Activated naive CD8-positive, alpha-beta T cell treated with anti-CD3 and anti-CD28 coated beads, Interleukin-2, amount 50 U/mL, for 24 hours (primary cell): ENCODE measurements at places on chromosomes 6 and 20.

DNA sequence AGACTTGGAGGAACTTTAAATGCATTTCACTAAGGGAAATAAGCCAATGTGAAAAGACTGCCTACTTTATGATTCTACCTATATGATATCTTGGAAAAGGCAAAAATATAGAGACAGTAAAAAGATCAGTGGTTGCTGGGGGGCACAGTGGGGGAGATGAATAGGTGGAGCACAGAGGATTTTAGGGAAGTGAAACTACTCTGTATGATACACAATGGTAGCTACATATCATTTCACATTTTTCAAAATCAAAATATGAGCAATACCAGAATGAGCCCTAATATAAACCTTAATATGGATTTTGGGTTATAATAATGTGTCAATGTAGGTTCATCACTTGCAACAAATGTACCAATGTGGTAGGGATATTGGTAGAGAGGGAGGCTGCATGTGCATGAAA lies 161.4 kb upstream of the HTR1E start:
- no peak for DNase-seq

GRCh38 chr6:467671-468082 lies 76.1 kb downstream of the IRF4 start:
- DNase-seq: no peak

- no peak for DNase-seq
These were observed 9.9 kb upstream of the HIVEP2 start for GRCh38 chr6:142954844-142955243.

- DNase-seq: no peak
These were observed 103.5 kb downstream of the TCP11 start for GRCh38 chr6:35037664-35038038.

DNA sequence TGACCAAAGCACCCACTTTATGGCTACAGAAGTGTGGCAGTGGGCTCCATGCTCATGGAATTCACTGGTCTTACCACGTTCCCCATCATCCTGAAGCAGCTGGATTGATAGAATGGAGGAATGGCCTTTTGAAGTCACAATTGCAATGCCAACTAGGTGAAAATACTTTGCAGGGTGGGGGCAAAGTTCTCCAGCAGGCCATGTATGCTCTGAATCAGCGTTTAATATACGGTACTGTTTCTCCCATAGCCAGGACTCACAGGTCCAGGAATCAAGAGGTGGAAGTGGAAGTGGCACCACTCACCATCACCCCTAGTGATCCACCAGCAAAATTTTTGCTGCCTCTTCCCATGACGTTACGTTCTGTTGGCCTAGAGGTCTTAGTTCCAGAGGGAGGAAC lies 60.5 kb upstream of the GMDS start:
- no peak for DNase-seq

DNA sequence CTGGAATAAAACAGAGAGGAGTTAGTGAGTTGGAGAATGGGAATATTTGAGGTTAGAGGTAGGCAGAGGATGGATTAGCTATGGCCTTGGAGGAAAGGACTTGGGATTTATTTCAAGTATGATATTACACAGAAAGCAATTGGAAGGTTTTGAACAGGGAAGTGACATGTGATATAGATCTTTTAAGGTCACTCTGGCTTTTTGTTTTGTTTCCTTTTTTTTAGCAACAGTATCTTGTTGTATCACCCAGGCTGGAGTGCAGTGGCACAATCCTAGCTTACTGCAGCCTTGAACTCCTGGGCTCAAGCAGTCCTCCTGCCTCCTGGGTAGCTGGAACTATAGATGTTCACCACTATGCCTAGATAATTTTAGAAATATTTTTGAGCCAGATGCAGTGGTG lies 190.3 kb downstream of the UTRN start:
- no peak for DNase-seq

DNA sequence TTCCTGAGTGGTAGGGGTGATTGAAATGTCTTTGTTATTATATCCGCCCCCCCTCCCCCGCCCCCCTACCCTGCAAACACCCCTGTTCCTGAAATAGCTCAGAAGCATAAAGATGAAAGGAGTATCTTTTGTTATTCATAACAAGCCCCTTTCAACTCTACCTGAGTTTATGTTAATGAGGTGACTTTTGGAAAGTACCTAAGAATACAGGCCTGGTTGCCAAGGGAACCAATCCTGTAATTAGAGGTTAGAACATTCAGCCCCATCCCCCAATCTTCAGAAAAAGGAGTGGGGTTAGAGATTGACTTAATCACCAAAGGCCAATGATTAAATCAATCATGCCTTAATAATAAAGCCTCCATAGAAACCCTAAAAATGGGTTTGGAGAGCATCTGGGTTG lies 979.2 kb upstream of the GJE1 start:
- peak; percentile 4 for DNase-seq

DNA sequence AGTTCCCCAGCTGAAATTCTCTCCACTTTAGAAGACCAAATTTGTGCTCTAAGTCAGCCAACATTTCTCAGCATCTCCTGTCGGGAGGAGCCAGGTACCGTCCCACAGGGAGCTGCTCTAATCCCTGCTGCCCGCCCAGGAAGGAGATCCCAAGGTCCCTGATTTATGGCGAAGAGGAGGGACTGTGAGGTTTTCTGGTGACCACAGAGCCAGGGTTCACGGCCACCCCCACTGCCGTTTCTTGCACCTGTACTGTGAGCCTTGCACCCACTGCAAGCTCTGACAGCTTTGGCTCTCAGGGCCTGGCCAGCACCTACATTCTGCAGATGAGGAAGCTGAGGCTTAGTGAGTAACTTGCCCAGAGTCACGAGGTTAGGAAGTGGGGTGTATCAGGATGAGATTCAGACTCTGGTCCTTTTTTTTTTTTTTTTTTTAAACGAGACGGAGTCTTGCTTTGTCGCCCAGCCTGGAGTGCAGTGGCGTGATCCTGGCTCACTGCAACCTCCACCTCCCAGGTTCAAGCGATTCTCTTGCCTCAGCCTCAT lies 34.9 kb downstream of the FOXC1 start:
- DNase-seq: no peak

GRCh38 chr6:104683809-104684208 lies 175.9 kb downstream of the HACE1 start:
- no peak for DNase-seq

- DNase-seq: no peak
These were observed 93.9 kb downstream of the DLGAP4 start for GRCh38 chr20:36399969-36400545.

- no peak for DNase-seq
These were observed 69.3 kb downstream of the TOX2 start for GRCh38 chr20:43983904-43984361.

- DNase-seq: no peak
These were observed 1513.7 kb downstream of the GRIK2 start for GRCh38 chr6:102907181-102907580.

DNA sequence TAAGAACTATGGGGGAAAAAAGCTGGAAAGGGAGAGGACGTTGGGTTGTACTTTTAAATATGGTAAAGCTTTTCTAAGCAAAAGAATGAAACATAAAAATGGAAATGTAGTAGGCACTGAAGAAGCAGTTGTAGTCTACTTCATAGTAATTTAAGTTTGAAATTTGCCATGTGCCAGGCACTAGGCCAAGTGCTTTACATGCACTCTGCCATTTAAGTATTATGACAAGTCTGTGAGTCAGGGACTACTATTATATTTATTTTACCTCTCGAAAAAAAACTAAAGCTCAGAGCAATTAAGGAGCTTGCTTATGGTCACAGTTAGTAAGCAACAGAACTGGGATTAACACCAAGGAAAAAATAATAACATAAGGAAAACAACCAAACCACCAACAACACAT lies 257.8 kb downstream of the GMDS start:
- no peak for DNase-seq

DNA sequence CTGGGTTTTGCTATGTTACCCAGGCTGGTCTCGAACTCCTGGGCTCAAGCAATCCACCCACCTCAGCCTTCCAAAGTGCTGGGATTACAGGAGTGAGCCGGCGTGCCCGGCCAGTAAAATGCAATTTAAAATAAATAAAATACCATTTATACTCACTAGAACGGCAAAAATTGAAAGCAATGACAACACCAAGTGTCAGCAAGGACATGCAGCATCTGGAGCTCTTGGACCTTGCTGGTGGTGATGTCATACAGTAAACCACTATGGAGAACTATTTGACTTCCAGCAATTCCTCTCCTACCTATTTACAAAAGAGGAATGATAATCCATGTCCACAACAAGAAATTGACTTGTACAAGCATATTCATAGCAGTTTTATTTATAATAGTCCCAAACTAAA lies 105.7 kb upstream of the PHACTR1 start:
- DNase-seq: no peak

DNA sequence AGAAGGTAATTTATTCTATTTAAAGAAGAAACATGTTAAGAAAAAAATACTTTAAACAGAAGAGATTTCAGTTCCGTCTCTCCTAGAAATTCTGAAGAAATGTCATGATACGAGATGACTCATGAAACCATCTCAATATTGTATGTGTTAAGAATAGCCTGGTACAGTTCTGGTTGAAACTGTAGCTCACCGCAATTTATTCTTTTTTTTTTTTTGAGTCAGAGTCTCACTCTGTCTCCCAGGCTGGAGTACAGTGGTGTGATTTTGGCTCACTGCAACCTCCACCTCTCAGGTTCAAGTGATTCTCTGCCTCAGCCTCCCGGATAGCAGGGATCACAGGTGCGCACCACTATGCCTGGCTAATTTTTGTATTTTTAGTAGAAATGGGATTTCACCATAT lies 103.3 kb downstream of the ARHGAP18 start:
- DNase-seq: no peak

DNA sequence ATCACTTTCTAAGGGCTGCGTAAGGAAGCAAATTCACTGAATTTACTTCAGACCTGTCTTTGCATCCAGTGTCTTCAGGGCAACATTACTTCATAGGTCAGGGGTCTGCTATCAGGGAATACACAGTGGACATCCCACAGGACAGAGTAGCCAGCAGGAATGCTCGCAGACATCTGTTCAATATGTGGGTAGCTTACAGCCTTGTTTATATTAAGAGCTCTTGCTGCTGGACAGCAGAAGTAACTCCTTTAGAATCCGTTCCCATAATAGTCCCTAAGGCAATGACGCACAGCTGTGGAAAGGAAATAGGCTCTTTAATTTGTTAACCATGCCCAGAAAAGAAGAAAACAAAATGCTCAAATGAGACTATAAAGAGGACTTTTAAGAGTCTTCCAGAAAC lies 198.7 kb downstream of the MOXD1 start:
- no peak for DNase-seq
